ENCODE measurements at places on chromosomes 7 and 10.

GRCh38 chr10:73586583-73586984 lies 4.6 kb downstream of the USP54 start:
- DNase-seq, result peak; percentile 79

DNA sequence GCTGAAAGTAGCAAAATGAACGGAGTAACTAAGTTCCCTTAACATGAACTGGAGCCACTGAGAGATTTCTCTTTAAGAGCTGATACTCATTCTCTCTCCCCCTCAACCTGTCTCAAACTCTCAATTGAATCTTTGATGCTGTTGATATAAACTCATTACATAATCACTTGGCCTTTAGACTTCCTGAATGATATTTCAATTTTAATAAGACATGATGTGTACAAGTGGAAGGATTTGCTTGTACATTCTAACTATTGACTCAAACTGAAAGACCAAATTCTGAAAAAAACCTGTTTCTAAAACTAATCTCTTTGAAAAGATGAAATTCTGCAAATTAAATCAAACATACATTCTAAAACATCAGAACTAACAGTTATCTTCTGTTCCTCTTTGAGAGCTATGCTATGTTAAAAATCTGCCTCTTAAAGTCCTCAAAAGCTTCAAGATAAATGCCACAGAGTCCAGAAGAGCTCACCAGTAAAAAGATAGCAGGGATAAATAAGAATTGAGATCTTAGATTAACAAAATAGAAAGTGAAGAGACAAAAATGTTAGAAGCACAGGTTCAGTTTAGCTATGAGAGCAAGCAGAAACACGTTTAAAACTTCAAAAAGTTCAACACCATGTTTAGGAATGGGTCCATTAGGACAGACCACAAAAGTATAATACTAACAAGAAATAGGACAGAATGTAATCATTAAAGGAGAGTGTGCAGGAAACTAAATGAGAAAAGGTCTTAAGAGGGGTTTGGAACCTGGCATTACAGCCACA lies 46.1 kb downstream of the TNPO3 start:
- no peak for DNase-seq

DNA sequence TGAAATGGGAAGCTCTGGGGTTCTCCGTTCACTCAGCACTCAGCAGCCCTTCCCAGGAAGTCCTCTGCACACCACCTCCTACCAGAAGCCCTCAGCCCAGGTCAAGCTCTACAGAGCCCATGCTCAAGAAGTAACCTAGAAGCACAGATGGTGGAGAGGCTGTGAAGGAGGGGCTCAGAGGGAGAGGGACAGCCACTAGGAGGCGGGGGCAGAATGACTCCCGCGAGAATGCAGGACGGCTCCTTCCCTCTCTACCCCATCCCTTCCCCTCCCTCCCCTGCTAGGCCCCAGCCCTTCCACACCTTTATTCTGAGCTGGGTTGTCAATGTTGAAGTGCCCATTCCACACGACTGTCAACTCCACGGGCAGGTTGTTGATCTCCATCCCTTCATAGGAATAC lies 373.2 kb downstream of the PLXNA4 start:
- no peak for DNase-seq

DNA sequence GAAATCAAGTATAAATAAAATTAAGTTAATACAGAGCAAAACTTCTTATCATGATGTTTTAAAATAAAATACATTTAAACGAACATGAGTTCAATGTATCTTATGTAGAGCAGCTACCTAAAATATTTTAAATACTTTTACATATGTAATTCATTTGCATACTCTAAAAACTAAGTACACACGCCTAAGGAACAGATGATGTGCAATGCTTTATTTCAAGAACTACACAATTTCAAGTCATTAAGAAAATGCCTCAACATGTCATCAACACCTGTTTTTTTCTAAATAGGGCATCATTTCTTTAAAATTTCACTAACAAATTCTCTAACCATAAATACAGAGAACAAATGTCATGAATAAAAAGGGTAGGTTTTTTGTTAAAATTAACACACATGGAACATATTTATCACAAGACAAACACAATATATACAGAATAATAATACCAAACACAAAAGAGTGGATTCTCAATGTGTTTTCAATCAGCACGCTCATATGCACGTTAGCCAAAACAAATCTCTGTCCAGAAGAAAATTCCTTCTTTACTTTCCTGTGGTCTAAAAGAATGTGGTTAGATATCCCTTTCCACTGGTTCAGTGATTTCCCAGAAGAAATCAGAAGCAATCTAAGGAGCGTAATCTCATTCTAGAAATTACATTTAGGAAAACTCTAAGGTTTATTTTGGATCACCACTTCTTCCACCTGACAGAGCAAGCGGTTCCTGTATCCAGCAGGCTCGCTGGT lies 73.0 kb upstream of the PFKP start:
- peak; percentile 41 for DNase-seq

All from astrocyte of the spinal cord (primary cell).